ENCODE measurements at places on chromosomes 6 and 20.

GRCh38 chr20:34997131-34997561 is 41.5 kb downstream of the MYH7B start:
- no peak for DNase-seq

GRCh38 chr6:81401970-81402690 is 350.4 kb downstream of the TENT5A start:
- no peak for DNase-seq

- no peak for DNase-seq
These were observed 27.7 kb upstream of the LAMA4 start for GRCh38 chr6:112281821-112282615.

DNA sequence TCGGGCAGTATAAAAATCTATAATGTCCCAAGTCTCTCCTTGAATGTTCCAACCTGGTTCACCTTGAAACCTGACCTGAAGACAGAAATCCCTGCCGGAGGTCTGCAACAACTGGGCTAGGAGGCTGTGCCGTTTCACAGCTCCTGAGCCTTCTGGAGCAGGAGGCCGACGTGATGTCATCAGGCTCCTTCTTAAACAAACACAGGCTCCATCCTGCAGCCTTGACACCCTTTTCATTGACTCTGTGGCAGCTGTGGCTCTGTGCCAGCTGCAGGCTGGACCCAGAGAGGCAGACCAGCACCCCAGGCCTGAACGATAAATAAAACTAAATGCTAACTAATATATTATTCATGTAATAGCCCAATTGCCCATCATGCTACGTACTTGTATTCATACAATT is 483.9 kb downstream of the CD83 start:
- DNase-seq = no peak

GRCh38 chr6:84853901-84854300 is 89.5 kb upstream of the TBX18 start:
- no peak for DNase-seq

DNA sequence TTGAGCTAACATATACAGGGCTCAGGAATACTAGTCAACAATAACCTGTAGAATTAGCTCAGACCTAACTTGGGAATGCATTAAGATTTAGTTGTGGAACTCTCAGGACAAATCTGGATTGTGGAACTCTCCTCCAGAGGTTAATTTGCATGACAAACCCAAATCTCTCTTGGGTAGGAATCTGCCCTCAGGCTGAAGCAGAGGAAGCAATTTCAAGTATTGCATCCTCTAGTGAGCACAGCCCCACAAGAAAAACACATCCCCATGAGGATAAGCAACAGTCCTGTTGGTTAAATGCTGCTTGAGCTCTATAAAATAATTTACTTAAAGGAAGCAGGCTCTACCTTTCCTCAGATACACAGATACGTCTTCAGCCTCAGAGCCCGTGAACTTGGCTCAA is 170.9 kb upstream of the STXBP5 start:
- no peak for DNase-seq

- DNase-seq = no peak
These were observed 103.6 kb upstream of the TNFAIP3 start for GRCh38 chr6:137763436-137763835.

GRCh38 chr6:143112084-143112768 is 51.5 kb downstream of the AIG1 start:
- DNase-seq = no peak

DNA sequence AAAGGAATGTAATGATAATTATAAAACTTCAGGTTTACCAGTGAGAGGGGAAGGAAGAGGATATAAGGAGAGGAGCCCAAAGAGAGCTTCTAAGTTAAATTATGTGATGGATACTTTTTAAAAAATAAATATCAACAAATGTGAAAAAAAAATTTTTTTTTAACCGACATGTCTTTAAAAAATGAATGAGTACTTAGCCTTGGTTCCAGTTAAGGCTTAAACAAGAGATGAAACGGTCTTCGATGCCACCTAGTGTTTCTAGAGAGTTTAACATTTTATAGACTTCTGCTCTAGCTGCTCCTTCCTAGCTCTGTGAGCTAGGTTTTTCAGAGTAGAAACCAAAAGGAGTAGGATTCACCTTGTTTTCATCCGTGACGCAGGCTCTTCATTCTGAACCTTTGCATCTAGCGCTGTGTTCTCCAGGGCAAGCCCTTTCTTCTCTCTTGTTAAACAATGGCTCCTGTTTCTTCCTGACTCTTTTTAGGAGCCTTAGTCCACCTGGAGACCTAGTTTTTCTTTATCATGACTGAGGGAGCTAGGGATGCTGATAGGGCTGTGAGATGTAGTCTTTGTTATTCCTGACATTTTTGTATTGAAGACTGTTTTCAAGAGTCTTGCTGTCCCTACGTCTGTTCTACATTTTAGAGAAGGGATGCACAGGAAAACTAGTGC is 42.4 kb upstream of the GNRH2 start:
- no peak for DNase-seq

DNA sequence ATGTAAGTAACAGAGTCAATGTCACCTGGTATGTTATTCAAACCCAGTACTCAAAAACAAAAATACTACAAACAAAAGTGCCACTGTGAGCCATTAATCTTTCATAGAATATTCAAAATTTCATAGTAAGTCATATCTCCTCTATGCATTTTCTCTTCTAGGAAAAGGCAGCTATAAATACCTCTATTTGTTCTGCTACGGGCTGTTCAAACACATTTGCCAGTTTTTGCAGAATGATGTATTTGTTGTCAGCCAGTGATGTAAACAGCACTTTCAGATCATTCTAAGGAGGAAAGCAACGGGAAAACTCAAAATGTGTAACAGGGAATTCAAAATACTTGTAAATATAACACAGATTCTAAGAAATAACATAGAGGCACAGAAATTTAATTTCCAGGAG is 388.2 kb downstream of the SYNE1 start:
- DNase-seq = no peak

- DNase-seq = peak; percentile 37
These were observed 827 bp downstream of the E2F3 start for GRCh38 chr6:20402342-20403069.

DNA sequence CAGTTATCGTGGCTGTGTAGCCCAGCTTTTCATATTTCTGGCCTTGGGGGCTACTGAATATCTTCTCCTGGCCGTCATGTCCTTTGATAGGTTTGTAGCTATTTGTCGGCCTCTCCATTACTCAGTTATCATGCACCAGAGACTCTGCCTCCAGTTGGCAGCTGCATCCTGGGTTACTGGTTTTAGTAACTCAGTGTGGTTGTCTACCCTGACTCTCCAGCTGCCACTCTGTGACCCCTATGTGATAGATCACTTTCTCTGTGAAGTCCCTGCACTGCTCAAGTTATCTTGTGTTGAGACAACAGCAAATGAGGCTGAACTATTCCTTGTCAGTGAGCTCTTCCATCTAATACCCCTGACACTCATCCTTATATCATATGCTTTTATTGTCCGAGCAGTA is 475 bp downstream of the OR2B6 start:
- DNase-seq = no peak

DNA sequence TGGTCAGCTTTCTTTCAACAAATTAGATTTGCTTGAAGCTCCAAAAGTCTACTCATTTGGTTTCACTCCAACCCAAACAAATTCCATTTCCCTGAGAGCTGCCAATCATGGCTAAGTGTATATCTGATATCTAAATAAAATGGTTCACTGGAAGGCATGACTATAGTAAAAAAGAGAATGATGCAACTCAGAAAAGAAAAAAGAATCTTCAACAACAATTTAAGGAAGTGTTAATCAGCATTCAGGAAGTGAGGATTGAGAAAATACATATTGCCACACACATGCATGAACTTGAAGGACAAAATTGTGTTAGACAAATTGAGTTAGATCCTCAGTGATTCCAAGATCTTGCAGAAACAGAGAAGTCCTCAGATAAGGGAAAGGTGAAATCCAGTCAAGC is 972.9 kb upstream of the FLRT3 start:
- no peak for DNase-seq

DNA sequence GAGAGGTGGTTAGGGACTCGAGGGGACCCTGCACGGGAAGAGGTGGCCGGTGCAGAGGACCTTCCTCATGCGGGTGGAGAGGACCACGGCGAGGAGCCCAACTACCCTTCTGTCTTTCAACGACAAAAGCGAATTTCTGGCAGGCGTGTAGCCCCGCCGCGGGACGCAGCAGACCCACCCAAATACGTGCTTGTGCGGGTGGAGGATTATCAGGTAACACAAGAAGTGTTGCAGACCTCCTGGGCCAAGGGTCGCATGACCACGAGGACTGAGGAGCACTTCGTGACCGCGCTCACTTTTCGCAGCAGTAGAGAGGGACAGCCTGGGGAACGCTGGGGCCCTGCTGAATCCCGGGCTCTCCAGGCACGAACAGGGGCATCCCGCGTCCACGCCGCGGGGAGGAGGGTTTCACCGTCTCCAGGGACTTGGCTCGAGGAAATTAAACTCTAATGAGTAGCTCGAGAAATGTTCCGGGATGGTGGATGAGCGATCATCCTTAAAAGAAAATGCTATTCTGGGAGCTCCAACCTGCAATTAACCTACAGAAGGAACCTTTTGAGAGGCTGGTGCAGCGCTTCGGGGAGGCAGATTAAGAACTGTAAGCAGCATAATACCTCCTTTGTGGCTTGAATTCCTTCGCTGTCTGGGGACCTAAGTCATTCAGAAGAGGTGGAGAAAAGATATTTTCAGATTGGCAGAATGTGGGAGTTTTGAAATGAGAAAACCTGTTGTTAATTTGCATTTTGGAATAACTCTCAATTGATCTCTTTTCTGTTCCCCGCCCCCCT is 804 bp downstream of the C6orf141 start:
- DNase-seq = no peak

DNA sequence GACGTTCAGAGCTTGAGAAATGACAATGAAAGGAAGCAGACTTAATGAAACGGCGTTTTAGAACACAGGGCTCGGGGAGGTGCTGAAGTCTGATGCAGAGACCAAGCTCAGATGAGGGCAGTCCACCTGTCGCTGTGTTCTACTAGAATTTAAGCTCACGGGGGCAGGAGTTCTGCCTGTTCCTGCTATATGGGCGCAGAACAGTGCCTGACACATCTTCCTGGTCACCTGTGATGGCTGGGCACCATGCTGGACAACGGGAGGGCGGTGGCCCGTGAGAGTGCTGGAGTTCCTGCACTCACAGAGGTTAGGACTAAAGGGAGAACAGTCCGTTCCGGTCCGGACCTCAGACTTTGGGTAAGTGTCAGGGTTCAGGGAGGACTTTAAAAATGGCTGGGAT is 130.6 kb downstream of the ERMARD start:
- DNase-seq = no peak

- no peak for DNase-seq
These were observed 21.5 kb downstream of the COL19A1 start for GRCh38 chr6:69887714-69888345.

DNA sequence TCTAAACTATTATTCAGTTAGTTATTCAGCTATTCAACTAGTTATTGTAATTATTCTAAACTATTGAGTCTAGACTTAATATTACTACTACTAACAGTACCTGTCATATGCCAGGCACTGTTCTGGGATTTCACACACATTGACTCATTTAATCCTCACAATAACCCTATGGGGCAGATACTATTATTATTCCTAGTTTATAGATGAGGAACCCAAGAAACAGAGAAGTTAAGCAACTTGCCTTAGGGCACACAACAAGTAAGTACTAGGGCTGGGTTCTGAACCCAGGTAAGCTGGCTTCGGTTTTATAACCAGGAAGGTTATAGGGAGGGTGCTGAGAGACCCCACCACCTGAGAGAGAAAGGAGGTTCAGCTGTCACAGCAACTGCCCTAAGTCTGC is 7.8 kb downstream of the TEAD3 start:
- no peak for DNase-seq

DNA sequence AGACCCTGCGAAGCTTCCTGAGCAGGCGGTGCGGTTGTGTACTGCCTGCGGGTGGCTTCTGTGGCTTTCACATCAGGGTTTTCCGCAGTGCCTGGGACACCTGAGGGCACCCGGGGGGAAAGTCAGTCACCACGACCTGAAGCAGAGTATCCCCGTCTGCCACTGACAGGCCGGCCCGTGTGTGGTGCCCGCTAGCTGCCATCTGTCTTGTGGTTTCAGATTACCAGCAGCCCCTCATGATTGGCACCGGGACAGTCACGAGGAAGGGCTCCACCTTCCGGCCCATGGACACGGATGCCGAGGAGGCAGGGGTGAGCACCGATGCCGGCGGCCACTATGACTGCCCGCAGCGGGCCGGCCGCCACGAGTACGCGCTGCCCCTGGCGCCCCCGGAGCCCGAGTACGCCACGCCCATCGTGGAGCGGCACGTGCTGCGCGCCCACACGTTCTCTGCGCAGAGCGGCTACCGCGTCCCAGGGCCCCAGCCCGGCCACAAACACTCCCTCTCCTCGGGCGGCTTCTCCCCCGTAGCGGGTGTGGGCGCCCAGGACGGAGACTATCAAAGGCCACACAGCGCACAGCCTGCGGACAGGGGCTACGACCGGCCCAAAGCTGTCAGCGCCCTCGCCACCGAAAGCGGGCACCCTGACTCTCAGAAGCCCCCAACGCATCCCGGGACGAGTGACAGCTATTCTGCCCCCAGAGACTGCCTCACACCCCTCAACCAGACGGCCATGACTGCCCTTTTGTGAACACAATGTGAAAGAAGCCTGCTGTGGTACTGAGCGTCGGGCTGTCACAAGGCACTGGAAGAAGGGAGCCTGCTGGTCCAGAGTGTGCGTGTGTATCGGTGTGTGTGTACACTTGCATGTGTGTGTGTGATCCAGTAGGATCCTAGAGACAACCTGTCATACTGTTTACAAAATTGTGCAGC is 54.4 kb downstream of the GOPC start:
- peak; percentile 38 for DNase-seq

DNA sequence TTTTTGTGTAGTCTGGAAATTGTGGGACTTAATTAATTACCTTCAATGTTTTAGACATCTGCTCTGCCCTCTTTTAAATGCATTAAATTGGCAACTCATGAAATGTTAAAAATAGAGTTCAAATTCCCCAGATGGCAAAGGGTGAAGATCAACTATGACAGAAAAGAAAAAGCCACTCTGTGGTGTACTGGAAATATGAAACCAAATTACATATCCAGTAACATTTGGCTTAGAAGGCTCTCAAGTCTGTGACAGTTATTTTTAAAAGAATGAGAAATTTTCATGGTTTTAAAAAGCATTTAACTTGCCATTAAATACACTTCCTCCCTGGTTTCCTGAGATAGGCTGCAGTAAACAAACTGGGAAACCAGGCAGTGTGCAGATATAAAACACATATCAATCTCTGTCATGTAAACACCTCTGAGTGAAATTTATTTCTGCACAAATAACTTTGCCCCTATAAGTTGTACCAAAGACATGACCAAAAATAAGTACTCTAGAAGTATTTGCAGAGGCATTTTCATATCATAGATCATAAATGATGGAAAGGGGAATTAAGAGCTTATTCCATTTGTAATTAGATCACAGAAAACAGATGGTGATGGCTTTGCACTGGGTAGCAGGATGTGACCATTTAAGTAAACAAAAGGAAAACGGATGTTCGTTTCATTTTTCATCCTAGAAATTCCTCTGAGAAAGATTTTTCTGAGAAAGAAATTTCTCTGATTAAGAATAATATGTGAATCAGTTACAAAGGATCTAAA is 360.1 kb downstream of the SAMD5 start:
- no peak for DNase-seq

Measured in stimulated activated CD8-positive, alpha-beta memory T cell treated with anti-CD3 and anti-CD28 coated beads, Interleukin-4, amount 100 ng/mL, for 24 hours (primary cell).